ENCODE measurements at places on chromosomes 12 and 14.
A peak's percentile ranks its signal among the peaks of the same experiment; 100 is the strongest.

DNA sequence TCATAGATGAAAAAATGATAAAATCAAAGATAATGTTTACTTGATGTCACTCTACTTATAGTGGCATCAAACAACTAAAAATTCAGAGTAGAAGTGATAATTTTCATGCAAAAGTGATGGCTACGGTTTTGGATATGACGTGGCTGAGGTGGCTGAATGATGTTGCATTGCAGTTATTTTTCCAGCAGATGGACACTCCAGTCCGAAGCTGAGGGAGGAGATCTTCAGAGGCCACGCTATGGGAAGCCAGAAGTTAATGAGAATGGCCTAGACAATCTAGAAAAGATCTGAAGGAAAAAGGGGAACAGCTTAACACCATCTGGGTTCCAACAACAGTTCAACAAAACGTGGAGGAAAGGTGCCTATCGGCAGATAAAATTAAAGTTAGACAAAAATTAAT is 279.8 kb downstream of the SOX5 start:
- DNase-seq, result no peak

GRCh38 chr14:77377502-77377844 is 294 bp downstream of the SAMD15 start:
- no peak for DNase-seq

- DNase-seq, result peak; percentile 22
Observed at GRCh38 chr14:91388551-91388975, 29.1 kb downstream of the CCDC88C start.

- DNase-seq, result no peak
Observed at GRCh38 chr12:108468196-108468968, 46.7 kb upstream of the FICD start.

DNA sequence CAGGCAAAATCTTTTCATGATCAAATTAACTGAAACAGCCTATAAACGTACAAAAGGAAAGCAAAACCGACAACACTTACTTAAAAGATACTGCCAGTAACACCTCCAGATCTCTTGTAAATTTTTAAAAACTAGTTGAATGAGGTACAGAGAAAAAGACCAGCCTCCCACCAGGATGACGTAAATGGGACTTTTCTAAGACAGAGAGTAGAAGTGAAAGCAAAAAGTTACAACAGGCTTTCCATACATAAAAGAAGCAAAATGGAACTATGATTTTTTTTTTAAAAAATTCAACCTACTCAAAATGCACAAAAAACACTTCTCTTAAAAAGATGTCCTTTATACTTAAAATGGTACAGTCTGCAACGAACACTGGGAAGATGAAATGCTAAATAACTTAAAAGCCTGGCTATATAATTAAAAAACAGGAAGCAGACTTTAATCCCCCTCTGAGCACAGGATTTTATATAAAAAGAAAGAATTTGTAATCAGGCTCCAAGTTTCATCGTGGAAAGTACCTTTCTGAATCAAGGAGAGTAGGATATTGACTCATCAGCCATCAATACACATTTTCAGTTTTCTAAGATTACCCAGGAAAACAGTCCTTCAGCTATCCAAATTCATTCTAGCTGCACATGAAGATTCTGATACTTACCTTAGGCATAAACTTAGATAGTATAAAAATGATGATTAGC is 14.2 kb upstream of the MYO1A start:
- peak; percentile 3 for DNase-seq

DNA sequence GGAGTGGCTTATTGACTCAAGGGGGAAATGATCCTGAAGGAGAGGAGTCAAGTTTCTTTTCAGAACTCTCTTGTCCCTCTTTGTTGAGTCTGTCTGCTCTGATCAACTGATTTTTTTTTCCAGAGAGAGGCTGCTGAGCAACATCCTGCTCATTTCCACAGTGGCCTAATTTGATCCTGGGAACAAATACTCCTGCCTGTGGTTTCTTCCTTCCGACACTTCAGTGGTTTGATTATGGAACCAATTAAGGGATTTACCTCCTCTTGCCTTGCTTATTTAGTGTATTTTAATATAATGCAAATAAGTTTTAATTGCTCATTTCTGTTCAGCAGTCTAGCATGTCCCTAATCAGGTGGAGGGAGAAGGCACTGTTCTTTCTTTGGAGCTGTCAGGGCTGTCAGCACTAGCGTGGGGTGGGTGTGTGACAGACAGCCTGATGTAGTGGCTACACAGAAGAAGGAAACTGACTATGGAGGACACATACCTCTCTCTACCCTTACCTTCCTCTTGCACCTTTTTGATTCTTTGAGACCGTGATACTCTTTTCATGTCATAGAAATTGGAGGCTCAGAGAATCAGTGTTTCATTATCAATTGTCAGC is 344.9 kb upstream of the STXBP6 start:
- DNase-seq, result no peak

- DNase-seq, result no peak
Observed at GRCh38 chr12:100858656-100859055, 64.1 kb downstream of the ANO4 start.

- DNase-seq, result no peak
Observed at GRCh38 chr12:127640181-127640886, 626.6 kb upstream of the TMEM132C start.

DNA sequence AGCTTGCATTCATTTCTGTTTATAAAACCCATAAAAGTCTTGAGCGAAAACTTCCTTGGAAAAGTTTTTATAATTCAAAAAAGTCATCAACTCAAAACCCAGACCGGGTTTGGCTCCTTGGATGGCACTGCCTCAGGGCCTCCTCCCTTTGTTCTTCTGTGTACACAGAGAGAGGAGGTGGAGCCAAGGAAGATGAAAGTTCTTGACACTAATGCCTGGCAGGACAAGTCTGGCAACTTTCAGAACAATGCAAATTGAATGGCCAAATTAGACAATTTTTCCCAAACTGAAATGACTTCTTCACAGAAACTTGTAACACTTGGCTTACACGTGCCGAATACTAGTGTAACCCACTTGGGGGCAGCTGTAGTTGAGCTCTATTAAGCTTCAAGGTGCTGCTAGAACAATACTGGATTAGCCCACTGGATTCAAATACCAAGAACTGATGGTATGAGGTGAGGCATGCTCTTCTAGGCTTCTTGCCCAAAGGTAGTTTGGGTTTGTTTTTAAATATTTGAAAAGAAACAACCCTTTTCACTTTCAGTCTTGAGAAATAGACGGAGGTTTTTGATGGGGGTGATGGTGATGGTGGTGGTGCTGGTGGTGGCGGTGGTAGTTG is 86.6 kb upstream of the FRMD6 start:
- DNase-seq, result no peak

DNA sequence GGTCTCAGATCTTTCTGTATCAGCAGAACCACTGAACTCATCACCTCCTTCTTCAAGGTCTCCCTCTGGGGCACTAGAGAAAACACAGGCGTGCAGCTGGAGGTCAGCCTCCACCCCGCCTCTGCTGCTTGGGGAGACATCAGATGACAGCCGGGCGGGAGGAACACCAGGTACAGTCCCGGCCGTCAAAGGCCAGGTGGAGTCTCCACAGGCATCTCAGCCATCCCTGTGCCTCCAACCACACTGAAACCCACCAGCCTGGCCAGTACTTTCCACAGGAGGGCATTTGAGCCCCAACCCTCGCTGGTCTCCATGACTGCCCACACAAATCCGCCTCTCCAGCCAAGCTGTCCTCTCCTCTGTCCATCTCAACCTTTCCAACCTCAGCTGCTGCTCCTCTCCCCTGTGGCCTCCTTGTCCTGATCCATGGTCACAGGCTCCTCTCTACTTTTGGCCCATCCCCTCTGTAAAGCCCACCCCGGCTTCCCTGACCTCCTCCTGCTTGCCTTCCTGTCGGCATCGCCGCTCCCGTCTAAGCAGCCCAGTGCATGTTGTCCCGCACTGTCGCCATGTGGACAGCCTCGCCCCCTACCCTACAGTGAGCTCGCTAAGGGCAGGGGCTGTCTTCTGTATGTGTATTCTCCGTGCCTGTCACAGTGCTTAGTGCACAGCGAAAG is 21.4 kb upstream of the FKBP4 start:
- DNase-seq, result no peak

GRCh38 chr14:95322651-95323050 is 2.9 kb upstream of the CLMN start:
- DNase-seq, result no peak

DNA sequence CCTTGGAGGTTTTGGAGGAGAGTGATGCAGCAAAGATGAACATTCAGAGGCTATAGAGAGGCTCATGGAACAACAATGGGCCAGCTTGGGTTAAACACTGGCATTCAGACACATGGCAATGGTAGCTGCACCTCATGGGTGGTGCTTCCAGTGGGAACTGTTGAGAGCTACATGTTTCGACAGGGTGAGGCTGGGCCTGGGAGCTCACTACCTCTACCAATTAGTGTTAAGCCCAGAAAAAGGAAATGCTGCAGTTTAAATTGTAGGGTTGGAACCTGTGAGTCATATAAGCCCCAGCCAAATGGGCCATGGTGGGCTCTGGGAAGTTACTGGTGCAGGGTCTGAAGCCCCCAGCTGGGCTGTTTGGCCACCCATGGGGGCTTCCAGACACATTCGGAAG is 279.7 kb downstream of the ZFP36L1 start:
- no peak for DNase-seq

DNA sequence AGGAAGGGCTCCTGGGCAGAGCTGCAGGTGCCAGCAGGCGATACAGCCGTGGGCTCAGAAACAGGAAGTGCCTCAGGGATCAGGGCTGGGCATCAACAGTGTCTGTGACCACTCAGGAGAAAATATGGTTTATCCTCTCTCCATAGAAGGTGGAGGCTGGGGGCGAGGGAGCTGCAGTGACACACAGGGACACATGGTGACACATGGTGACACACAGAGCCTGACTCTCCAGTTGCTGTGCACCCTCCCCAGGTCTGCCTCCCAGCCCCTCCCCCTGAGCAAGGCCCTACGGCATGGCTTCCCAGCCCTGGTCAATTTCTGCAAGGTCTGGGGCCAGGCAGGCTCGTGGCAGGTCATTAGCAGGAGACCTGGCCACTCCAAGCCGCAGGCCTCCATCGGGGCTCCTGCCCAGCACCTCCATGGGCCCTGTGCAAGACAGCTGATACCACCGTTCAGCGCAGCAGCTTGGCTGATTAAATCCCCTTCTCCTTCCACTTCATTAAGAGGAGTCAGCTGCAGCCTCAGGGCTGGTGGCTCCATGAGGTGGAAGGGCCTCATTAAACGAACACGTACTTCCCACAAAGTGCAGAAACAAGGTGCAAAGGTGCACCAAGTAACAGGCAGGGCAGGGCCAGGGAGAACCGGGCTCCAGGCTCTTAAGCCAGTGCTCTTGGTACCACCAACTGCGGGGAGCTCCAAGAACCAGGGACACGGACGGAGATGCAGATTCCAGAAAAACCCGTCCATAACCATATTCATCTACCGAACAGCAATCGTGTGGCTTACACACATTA is 60.7 kb downstream of the CCNK start:
- DNase-seq, result no peak

GRCh38 chr14:97281741-97282140 is 484.6 kb downstream of the VRK1 start:
- DNase-seq, result no peak

- no peak for DNase-seq
Observed at GRCh38 chr14:64405295-64405694, 17.1 kb downstream of the MTHFD1 start.

- DNase-seq, result no peak
Observed at GRCh38 chr14:97275276-97275675, 478.1 kb downstream of the VRK1 start.

DNA sequence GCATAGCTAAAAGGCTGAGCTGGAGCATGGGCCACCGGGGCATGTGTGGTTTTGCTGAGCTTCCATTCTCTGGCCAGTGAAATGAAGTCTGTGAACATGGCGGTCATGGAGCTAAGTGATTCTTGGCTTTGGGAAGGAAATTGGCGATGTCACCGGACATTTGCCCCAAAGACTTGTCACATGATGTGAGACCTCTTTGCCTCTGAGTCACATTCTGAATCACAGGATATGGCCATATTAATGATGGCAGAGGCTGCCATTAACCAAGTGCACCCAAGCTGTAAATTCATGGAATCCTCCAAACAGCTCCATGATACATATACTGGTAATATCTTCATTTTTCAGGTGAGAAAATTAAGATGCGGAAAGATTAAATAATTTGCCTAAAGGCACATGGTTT is 27.4 kb upstream of the BATF start:
- no peak for DNase-seq

DNA sequence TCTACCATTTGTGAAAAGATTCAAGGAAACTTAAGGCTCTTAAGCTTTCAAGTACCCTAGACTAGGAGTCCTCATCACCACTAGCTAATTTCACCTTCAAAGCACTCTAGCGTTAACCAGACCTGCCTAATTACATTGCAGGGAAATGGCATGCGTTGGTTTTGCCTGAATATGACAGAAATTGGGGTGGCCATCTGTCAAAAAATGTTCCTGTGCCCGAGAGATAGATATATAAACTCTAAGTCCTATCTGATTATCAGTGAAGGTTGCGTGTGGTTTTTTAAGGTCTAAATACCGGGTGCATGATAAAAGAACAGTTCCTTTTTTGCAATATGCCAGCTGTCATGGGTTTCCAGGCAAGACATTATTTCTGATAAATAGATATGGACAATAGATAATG is 48.3 kb downstream of the SPRING1 start:
- DNase-seq, result no peak

DNA sequence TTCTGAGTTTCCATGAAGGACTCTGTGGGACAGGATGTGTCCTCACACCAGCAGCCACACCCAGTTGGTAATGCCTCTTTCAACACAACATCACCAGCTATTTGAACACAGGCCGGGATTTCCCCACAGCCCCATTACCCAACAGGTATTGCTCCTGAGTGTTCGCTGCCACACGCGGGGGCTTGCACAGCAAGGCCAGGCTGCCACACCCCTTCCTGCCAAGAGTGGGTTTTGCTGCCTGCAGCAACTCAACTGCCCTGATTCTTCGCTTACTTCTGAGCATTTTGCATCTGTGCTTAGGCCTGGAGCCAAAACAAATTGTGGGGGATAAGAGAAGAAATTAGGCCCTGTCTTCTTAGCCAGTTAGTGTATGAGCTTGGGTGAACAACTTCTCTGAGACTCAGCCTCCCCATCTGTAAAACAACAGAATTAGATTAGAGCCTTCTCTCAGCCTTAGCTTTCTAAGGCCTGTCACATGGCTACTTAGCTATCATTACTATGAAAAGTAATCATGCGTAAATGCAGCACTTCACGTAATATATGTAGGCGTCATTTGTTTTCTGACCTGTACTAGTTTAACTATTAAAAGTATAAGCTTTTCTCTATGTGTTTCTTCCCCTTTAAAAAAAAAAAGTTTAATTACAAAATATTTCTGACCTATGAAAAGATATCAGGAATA is 20.0 kb downstream of the CKAP4 start:
- no peak for DNase-seq

DNA sequence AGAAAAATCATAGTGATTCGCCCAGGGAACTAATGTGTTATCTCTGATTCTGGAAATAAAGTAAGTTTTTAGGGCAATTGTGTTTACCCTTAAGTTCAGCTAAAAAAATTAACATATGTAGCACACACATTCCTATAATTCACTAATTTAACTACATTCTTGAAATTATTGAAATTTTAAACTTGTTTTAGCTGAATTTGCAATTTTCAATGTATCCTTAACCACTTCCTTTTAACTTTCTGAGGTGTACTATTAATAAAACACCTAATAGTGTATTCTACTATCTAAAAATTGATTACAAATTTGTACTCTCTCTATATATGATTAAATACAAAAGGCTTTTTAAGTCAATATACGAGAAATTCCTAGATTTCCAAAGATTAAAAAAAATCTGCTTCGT is 2.2 kb downstream of the KLHL28 start:
- no peak for DNase-seq

- DNase-seq, result no peak
Observed at GRCh38 chr12:51884676-51885229, 3.1 kb upstream of the ANKRD33 start.
